GM12891 (cell line): ENCODE measurements at places on chromosomes 2 and 18.

GRCh38 chr2:54557601-54558187 is 101.6 kb downstream of the SPTBN1 start:
- DNase-seq = no peak

DNA sequence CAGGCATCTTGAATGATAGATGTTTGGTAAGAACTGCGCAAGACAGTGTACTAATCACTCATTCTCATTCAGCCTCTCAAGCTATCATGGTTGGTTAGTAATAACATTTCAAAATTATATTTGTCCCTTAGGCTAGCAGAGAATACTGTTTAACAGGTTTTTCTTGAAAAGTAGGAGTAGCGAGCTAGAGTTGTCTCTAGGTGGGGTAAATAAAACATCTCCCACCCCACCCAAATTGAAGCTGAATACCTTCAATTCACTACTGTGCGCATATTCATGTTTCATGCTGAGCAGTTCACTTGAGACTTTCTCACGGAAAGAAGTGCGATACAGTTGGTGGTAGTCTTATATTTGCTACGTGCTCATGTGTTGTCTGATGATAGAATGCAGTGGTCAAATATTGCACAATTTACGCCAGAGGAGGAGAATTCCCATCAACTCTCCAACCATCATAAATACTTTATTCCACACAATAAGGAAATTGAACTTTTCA is 49.3 kb downstream of the NEDD4L start:
- no peak for DNase-seq

DNA sequence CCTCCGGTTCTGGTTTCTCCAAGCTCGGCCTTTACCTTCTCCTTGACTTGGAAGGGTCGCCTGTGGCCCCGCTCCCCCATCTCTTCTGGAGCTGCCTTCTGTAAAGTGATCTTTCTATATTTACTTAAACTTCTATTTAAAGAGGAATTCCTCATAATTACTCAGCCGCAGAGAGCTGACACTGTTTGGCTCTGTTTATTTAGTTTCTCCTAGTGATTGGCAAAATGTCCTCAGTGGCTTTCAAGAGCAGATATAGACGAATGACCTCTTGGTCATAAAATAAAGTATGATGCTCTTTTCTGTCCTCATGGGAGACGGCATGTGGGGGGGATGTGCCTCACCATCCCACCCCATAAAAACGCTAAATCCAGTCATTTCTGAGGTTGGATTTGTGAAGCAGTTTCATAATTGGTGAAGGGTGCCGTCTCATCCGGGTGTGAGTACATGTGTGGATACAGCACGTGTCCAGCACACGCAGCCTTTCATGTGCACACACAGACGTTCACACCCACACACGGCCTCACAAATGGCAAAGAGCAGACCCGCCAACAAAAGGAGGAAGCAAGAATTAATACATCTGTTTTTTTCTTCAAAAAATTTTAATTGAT is 43.4 kb upstream of the SMAD7 start:
- no peak for DNase-seq

DNA sequence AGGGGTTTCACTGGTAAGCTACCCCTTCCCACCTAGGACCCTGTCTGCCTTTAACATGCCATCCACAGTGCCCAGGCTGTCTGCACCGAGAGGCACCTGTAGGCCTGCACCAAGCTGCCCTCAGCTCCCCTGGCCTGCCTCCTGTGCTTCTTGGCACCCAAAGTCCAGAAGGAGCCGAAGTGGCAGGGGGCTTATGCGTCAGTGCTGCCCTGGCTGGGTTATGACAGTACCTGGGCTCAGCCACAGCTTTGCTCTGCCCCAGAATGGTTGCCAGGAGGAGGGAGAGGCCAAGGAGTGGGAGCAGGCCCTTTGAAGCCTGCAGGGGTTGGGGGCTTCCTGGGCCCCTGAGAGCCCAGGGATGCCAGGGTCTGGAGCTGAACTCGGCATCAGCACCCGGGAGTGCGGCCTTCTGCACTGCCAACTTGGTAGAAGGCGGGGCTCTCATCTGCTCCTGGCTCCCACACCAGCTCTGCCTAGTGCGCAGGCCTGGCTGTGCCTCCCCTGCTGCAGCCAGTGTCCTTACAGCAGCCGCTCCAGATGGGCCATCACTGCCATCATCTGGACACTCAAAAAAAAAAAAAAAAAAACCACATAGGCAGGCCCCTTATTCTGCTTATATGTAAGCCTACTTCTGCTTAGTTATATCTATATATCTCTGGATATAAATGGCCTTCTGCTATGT is 155.4 kb downstream of the THSD7B start:
- no peak for DNase-seq

- DNase-seq = no peak
Measured at GRCh38 chr18:79309614-79310358, 85.9 kb upstream of the NFATC1 start.

DNA sequence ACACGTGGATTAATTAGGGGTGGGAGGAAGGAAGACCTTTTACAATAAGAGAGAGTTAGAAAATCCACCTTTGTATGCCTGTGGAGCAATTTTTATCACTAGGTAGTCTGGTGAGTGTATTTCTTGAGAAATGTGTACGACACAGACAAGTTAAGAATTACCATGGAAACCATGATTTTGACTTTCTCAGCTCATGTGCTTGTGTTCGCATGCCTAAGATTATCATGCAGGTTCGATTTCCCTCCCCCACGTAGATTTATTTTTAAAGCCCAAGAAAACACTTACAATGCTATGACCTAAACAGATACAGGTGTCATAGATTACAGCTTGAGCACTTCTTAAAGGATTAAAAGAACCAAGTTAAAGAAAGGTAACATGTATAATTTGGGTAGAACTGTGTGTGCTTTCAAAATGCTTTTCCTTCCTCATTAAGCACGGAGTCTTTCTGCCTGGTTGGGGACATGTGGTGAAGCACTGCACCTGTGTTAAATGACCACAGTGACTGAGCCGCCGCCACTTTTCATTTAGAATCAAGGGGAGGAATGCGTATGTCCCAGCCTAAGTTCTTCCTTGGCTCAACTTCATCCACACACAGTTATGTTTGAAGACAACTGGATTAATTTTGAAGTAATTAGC is 16.6 kb downstream of the SERTAD2 start:
- no peak for DNase-seq

DNA sequence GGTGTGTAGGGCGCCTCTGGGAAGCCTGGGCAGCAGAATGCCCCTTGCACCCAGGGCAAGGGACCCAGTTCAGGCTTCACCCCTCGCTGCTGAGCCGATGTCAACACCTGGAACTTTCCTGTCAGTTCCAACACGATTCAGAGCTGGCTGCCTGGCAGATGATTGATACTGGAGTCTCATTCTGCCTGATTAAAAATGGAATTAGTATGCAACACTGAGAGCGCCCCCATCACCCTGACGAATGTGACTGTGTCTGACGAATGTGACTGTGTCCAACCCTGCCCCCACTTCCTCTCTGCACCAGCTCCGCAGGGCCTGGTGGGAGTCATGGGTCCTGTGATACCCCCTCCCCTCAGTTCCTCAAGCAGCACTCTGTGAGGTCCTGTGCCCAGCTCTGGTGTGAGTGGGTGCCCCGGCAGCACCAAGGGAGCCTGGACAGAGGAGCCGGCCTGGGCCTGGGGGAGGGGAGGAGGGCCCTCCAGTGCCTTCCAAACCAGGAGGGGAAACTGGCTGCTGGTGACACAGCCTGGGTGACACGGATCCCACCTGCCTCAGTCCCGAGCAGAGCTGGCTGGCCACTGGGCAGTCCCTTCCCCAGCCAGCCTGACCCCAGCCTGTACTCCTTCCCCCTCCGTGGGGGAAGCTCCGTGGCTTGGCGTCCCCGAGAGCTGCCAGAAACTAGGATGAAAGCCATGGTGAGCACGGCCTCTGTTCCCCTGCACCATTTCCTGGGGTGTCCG is 41.4 kb upstream of the ALPP start:
- DNase-seq = no peak

- DNase-seq = no peak
Measured at GRCh38 chr18:79355433-79356335, 40.0 kb upstream of the NFATC1 start.

- DNase-seq = no peak
Measured at GRCh38 chr2:132671151-132671835, 1.3 kb upstream of the LYPD1 start.

- no peak for DNase-seq
Measured at GRCh38 chr2:196252408-196253115, 81.2 kb upstream of the STK17B start.

DNA sequence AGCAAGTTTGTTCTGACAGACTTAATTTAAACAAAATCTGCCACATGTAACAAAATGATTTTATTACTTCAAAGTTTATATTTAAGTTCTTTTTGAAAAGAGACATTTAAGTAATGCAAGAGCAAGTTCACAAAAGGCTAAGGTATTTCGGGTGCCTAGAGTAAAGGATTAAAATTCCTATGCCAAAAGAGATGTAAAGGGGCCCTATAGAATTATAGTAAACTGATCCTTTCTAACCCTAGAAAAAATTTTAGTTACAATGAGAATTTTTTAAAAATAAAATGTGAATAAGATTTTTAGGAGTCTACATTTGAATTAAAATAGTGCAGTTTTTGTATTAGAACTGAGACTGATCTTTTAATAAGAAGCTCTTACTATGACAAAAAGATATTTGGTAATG is 147.1 kb downstream of the PLEKHA3 start:
- no peak for DNase-seq

DNA sequence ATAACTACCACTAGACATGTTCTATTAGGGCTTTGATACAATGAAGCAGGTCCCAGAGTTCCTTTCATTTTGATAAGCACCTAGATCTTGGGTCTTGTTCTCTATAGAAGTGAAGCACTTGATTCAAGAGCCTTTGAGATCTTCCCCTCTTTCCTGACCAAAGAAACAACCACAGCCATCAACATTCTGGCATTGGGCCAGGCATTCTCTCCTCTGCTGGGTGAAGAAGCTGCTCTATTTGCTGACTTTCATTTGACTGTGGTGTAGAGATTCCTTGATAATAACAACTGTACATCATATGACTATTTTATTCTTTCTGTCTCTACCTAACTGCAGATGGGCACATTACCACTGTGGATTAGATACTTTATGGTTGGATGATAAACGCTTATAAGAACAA is 96.6 kb upstream of the LYPD1 start:
- DNase-seq = no peak

DNA sequence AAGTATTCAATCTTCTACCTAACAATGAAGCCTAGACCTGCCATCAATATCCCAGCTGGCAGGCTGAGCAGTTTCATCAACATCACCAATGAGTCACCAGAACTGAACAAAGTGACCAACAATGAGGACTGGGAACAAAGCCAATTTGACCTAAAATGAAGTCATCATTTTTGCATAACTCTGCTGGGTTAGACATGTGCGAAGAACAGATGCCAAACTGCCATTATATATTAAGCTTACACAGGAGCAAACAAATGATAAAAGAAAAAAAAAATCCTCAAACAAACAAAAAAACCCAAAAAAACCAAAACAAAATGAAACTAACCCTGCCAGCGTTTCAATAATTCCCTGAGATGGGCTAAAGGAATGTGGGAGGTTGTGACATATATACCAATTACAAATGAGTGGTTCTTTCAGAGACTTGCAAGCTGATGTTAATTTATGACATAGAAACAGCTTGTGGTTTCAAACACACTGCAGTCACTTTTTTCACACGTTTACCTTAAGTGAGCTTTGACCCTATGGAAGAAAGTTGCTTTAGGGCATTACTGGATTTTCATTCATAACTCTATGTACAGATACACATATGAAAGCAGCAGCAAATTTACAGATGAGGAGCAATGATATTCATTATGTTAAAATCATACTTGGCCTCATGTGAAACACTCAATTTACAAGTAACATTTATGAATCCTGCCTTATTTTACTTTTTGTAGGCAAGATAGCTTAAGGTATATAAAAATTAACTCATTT is 56.9 kb upstream of the CCDC141 start:
- no peak for DNase-seq

DNA sequence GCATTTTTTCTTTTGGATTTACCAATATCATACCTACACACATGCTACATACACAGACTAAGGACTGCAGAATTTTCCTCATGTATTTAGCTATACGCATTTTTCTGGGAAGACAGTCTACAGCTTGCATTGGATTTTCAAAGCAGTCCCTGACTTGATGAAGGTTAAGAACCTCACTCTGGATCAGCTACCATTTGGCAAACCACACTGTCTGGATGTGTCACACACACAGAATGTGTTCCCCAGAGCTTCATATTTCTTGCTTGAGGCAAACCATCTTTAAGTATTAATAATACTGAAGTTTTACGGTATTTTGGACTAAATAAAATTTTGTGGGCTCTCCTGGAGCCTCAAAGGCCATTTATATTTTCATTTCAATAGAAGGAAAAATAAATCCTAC is 102.3 kb downstream of the TCF4 start:
- no peak for DNase-seq

DNA sequence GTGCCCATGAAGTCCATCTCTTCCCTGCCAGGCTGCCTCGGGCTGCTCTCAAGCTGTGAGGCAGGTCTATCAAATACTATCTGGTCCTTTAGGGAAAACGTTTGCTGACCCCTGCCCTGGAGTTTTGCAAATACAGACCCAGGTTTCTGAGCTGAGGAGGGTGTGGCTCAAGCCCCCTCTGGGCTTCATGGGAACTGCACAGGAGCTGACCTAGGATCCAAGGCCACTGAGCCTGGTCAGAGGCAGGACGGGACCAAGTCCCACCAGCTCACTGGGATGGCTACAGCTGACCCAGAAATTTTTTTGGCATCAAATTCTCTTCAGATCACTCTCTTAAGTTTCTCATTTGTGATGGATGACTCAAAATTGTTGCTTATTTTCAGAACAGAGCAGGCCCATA is 14.1 kb downstream of the ZNF516 start:
- no peak for DNase-seq

GRCh38 chr18:63928331-63928730 is 20.6 kb downstream of the SERPINB10 start:
- DNase-seq = no peak

GRCh38 chr2:98577313-98577712 is 31.0 kb downstream of the COA5 start:
- DNase-seq = no peak

DNA sequence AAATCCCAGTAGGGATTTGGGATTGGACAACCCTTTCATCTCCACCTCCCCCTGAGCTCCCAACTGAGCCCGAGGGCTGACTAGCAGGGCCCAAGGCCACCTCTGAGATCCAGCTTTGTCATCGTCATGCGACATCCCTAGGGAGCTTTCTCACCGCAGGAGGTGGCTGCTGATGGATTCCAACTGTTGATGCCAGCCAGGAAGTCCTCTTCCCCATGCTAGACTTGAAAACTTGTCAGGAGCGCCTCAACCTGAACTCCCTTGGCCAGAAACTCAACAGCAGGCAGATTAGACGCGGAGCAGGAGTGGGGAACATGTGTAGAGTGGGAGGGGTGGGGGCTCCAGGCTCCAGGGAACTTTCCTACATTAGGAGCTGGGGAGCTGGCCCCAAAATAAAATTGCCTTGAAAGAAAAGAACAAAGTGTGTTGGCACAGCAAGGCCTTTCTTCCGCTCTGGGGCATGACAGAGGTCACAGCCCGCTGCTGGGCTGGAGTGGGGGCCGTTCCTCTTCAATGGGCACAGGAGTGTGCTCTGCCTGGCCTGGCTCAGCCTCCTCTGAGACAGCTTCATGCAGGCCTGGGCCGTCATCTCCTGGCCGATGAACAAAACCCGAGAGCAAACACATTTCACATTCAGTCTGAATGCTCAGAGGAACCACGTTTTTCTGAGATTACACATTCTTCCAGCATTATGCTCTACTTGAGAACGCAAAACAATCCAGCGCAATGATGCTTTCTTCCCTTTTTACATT is 34.5 kb downstream of the EMILIN2 start:
- DNase-seq = no peak

- DNase-seq = no peak
Measured at GRCh38 chr2:146917431-146918042, 927.3 kb upstream of the ACVR2A start.
